ENCODE measurements at places on chromosomes 16 and 17.

DNA sequence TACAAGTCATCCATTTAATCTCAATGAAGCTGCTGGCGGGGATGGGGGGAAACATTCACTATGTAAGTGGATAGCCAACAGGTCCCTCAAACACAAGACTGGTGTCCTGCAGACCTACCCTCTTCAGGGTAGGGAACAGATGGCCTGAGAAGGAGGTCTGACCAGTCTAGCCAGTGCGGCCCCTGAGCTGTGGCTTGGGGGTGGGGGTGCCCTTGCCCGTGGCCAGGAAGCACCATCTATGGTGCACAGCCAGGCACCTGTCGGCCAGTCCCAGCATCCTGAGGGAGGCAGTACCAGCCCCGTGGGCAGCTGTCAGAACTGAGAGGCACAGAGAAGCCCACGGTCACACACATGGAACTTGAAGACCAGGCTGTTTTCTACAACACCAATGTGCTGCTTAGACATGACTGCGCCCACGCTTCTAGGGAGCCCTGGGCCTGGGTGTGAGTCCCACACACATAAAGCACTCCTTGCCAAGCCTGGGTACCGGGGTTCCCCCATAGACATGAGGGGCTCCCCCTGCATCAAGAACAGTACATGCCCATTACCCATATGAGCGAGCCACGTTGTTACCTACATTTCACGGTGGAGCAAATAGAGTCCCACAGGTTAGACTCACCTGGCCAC lies 40.9 kb downstream of the RMI2 start:
- no peak for DNase-seq

DNA sequence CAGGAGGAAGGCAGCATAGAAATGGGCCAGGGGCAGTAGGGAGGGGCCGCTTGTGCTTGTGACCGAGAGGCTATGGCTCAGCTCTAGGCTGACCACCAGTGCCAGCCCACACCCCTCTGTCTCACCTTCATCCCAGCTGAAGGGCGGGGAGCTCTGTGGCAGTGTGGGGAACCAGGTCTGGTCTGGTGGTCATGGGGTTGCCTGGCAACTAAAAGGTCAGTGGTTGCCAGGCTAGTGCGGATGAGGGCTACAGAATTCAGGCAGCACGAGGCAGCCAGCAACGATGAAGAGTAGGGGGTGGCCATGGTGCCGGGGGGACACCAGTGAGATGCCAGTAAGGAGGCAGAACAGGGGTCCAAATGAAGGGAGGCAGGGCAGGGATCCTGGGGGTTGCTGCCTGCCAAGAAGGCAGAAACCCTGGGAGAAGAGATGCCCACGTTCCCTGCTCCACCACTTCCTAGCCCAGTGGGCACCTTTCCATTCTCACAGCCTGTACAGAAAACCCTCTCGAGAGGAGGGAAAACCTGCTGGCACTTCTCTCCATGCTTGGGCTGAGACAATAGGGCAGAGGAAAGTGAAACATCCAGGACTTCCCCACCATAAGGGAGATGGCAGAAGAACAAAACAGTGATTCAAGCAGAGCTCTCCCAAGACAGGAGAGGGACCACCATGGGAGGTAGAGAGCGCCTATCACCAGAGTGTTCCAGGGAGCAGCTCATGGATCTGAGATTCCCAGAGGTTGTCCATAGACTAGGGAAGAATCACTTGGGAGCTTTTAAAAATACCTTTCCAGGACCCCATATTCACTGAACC lies 39.7 kb downstream of the SRCIN1 start:
- DNase-seq, result no peak

- no peak for DNase-seq
These were observed 15.4 kb downstream of the SCO1 start for GRCh38 chr17:10681866-10682446.

DNA sequence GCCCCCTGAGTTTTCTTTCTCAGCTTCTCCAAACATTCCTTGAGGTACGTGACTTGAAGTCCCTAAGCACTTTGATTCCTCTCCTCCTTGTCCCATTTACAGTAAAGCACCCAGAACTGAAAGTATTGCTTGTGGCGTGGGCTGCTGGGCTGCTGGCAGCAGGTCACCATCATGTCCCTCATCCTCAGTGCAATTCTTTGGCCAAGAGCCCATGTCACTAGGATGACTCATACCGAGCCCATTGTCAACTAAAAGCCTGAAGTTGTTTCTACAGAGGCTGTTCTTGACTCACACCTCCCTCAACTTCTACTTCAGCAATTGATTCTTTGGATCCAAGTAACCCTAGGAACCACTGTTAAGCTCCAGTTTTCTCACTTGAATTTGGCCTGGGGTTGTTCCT lies 54.3 kb downstream of the KPNA2 start:
- DNase-seq, result no peak

- no peak for DNase-seq
These were observed 10.8 kb downstream of the ATP2C2 start for GRCh38 chr16:84379008-84379708.

GRCh38 chr17:15883617-15884111 lies 61.3 kb upstream of the ADORA2B start:
- DNase-seq, result no peak

- DNase-seq, result no peak
These were observed 2.1 kb downstream of the METTL22 start for GRCh38 chr16:8623634-8624033.

GRCh38 chr16:31074814-31075183 lies 577 bp downstream of the ZNF646 start:
- no peak for DNase-seq

Data from CD4-positive, alpha-beta T cell (primary cell).